NCI-H1092 treated with DMSO at 0.1 percent for 48 hours (cell line): ENCODE measurements at places on chromosomes 5 and 9.

GRCh38 chr5:76445830-76446229 is 42.7 kb downstream of the IQGAP2 start:
- DNase-seq, result no peak

GRCh38 chr5:119345861-119346260 is 10.0 kb upstream of the TNFAIP8 start:
- no peak for DNase-seq

DNA sequence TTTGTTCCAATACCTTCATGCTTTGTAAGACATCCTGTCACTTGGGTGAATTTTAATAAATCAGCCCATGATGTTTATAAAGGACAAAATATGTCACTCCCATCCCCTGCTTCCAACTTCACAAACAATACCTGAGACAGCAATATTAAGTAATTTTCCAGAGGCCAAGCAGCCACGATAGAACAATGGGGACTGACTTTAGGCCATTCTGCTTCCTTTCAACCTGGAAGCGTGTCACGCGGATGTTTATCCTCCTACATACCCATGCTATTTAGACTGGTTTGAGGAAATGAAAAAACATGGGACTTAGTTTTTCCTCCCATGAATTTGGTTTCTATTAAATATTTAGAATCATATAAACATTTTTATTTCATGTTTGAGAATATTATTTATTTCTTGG is 82.9 kb downstream of the GRAMD2B start:
- no peak for DNase-seq

DNA sequence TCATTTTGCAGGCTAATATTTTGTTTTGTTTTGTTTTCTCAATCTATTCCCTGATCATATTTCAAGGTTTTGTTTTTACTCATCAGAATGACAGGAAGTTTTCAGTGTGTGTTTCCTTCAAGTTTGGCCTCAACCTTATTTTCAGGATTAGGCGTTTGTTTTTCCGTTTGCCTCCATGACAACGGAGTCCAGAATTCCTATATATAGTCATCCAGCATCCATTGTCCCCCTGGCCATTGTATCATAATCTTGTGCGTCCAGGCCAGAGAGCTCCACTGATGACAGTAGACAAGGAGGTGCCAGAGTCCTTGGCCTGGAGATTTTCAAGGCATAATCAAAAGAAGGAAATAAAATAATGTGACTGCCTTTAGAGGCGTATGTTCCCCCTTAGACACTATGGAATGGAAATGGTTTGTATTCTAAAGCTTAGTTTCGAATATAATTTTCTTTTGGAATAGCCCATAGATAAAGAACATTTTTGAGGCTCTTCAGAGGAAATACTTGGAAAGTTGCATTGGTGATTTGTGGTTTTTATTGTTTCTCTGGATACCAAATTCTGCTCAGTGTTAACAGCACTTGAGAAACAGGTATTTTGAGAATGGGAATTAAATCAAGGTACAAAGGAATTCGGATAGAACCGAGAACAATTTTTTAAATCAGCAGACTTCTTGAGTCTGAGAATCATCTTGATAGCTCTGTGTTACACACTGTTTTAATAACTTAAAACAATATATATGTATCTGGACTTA is 99.8 kb downstream of the ZNF462 start:
- no peak for DNase-seq

DNA sequence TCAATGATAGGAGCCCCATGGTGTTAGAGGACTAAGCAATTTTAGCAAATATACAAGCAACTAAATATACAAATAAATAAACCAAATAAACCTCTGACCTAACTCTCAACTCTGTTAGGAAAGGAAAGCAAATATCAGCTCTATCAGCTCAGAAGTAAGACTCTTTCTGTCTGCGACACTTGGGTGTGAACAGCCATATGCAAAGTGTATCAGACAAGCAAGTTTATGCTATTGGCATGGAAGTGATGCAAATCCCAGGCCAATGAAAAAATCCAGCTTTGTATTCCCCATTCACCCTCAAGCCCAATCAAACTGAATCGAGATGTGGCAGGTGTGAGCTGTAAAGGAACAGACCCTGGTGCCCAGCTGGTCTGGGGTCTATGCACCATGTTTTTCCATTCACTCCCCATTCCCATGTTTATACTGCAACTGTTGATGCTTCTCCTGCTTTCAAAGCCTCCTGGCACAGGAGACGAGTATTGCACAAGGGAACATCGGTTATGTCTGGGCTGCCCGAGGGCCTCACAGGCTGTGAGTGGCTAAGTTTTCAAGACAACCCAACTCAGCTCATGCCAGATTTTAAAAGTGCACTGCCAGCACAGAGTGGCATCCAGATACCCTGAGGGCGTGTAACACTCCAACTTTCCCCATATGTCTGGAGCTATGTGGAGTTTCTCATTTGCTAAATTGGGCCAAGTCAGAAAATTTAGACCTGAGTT is 73.1 kb downstream of the FEM1C start:
- no peak for DNase-seq

GRCh38 chr9:69223605-69224004 is 49.5 kb downstream of the TJP2 start:
- peak; percentile 12 for DNase-seq

GRCh38 chr5:66861402-66861801 is 265.2 kb downstream of the MAST4 start:
- no peak for DNase-seq
